ENCODE measurements at places on chromosomes 6 and 20. TPM values are rescaled to one million over a fixed set of nuclear protein-coding genes. Genes with fewer than 3 reads are reported as not detected.

The TREM1 gene
- total RNA-seq: not detected

The PHACTR3 gene
- not detected for total RNA-seq

The VIP gene
- 1.2 TPM for total RNA-seq

The OXT gene
- not detected for total RNA-seq

DNA sequence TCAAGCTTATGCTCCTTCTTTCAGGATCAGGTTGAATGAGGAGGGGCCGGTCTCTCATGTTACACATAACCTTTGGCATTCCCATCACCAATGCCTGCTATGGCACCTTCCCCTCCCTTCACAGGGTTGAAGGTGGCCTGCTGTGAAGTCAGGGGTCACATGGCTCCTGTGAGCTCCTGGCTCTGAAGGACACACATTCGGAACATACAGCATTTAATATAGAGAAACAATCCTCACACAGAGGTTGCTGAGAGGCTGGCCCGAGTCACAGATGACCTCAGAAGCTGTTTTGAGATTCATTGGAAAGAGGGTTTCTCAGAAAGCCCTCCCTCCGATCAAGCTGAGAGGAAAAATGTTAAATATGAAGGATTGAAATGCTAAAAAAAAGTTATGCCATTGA is 82.1 kb downstream of the PSMG4 start:
- H3K27me3 ChIP-seq: no peaks in the 10 kb centered on the region
- DNase-seq: no peak
- peaks cover 8% of the 10 kb centered on the region for H3K4me1 ChIP-seq

GRCh38 chr6:33375143-33375671 is 16.4 kb upstream of the KIFC1 start:
- no peaks in the 10 kb centered on the region for H3K4me1 ChIP-seq
- peaks cover 2% of the 10 kb centered on the region for H3K27me3 ChIP-seq
- H3K4me3 ChIP-seq: no peak overlapping the region
- no peaks in the 10 kb centered on the region for H3K36me3 ChIP-seq
- DNase-seq: peak; percentile 32

- DNase-seq: peak; percentile 31
- no peak overlapping the region for H3K4me3 ChIP-seq
- peak overlapping the region; percentile 34 for H3K27ac ChIP-seq
- H3K36me3 ChIP-seq: no peaks in the 10 kb centered on the region
Observed at GRCh38 chr6:44071670-44072451, 55.4 kb downstream of the MRPL14 start.

- H3K4me3 ChIP-seq: no peak overlapping the region
- no peak overlapping the region for H3K27ac ChIP-seq
- no peaks in the 10 kb centered on the region for H3K36me3 ChIP-seq
- no peaks in the 10 kb centered on the region for H3K4me1 ChIP-seq
Observed at GRCh38 chr6:52435345-52435744, 15.2 kb downstream of the EFHC1 start.
